ENCODE measurements at places on chromosomes 7 and 10. TPM values are rescaled to one million over a fixed set of nuclear protein-coding genes. Genes with fewer than 3 reads are reported as not detected.

DNA sequence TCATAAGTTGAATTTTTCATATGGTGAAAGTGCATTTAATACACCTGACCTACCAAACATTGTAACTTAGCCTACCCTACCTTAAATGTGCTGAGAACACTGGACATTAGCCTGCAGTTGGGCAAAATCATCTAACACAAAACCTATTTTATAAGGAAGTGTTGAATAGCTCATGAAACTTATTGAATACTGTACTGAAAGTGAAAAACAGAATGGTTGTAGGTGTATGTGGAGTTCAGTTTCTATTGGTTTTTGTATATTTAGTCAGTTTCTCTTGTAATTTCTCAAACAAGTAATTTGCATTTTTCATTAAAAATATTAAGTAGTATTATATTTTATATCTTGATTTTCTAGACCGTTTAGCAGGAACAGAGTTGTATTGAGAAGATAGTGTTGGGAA lies 15.3 kb downstream of the CCDC7 start:
- DNase-seq: no peak
- peaks cover 12% of the 10 kb centered on the region for H3K36me3 ChIP-seq
- peaks cover 16% of the 10 kb centered on the region for H3K4me1 ChIP-seq
- H3K4me3 ChIP-seq: no peak overlapping the region

DNA sequence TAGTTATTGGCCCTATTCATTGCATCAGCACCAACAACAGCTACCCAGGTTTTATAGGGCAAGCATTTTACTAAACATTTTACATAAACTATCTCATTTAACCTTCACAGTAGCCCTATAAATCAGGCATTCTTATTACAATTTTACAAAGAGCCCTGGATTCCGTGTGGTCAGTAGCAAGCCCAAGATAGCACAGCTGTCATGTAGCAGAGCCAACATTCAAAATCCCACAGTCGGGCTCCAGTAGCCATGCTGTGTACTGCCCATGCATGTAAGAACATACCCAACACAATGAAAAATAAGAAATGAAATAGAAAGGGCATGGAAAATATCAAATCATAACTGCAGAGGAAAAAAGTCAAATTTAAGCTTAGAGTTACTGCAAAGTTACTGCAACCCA lies 102.3 kb downstream of the NPSR1 start:
- no peaks in the 10 kb centered on the region for H3K36me3 ChIP-seq
- H3K4me1 ChIP-seq: no peaks in the 10 kb centered on the region
- H3K27me3 ChIP-seq: no peaks in the 10 kb centered on the region
- no peak overlapping the region for H3K27ac ChIP-seq
- no peak for DNase-seq

DNA sequence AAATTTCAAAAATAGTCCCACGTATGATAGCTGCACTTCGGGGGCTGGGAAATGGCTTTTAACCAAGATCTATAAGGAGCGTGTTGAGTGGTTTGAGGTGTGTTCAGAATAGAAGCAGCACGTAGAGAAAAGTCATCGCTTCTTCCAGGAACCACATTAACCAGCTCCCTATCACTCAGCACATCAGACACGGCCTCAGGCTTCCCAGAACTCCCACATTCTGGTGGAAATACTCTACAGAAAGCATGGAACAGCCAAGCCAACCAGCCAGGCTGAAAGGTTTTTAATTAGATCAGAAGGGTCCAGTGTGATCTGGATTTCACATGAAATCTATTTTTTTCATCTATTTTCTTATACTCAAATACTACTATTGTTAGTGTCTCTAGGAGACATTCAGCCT lies 231.5 kb upstream of the NRP1 start:
- no peak for DNase-seq
- no peaks in the 10 kb centered on the region for H3K36me3 ChIP-seq
- H3K27ac ChIP-seq: no peak overlapping the region
- peaks cover 2% of the 10 kb centered on the region for H3K27me3 ChIP-seq

GRCh38 chr7:131688738-131689661 lies 132.6 kb upstream of the PODXL start:
- peaks cover 20% of the 10 kb centered on the region for H3K27me3 ChIP-seq
- peak; percentile 29 for DNase-seq
- no peak overlapping the region for H3K27ac ChIP-seq
- H3K36me3 ChIP-seq: no peaks in the 10 kb centered on the region
- H3K4me3 ChIP-seq: no peak overlapping the region
- no peaks in the 10 kb centered on the region for H3K4me1 ChIP-seq

DNA sequence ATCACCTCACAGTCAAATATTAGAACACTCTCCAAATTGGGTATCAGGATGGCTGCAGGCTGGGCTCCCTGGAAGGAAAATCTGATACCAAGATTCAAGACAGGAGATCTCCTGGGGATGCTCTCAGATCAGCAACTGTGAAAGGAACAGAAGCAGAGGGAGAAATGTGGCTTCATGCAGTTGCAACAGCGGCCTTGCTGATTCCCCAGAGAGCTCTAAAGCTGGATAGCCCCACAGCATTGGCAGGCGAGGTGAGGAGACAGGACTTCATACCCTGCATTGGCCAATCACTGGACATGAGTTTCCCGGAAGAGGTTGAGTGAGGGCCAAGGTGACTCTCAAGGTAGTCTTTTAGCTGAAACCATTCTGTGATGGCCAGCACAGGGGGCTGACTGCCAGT lies 190.6 kb downstream of the PTPN20 start:
- no peaks in the 10 kb centered on the region for H3K27me3 ChIP-seq
- no peak overlapping the region for H3K27ac ChIP-seq
- H3K4me1 ChIP-seq: no peaks in the 10 kb centered on the region
- no peaks in the 10 kb centered on the region for H3K36me3 ChIP-seq
- DNase-seq: no peak

- DNase-seq: no peak
- H3K36me3 ChIP-seq: no peaks in the 10 kb centered on the region
- H3K4me1 ChIP-seq: no peaks in the 10 kb centered on the region
- H3K4me3 ChIP-seq: no peak overlapping the region
- no peak overlapping the region for H3K27ac ChIP-seq
- no peaks in the 10 kb centered on the region for H3K27me3 ChIP-seq
Observed at GRCh38 chr7:11294218-11294617, 320.5 kb downstream of the PHF14 start.

DNA sequence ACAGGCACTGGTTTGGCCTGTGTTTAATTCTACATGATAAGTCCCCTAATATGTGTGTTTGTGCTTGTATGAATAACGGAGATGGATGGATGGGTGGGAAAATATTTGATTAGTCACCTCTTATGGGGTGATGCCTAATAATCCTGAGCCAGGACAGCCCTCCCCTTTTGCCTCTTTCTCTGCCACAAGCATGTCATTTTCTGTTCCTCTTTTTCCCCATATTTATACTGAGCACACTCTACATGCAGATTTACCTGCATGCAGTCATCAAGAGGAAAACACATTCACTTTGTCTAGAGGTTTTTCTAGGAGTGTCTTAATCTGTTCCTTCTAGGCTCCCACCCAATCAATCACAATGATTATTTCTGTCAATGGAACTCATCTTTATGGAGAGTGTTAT lies 111.6 kb upstream of the TBX20 start:
- H3K27ac ChIP-seq: no peak overlapping the region
- H3K27me3 ChIP-seq: peaks cover 8% of the 10 kb centered on the region
- no peaks in the 10 kb centered on the region for H3K4me1 ChIP-seq
- DNase-seq: no peak
- H3K36me3 ChIP-seq: no peaks in the 10 kb centered on the region
- H3K4me3 ChIP-seq: no peak overlapping the region

- H3K4me1 ChIP-seq: no peaks in the 10 kb centered on the region
- H3K27ac ChIP-seq: no peak overlapping the region
- no peak overlapping the region for H3K4me3 ChIP-seq
- DNase-seq: no peak
Observed at GRCh38 chr7:41375582-41375981, 327.3 kb downstream of the INHBA start.

Gene CDHR3
- polyA plus RNA-seq: 3.4 TPM

Gene NUTM2B
- not detected for polyA plus RNA-seq

Gene OR13A1
- polyA plus RNA-seq: not detected
